Stimulated activated CD8-positive, alpha-beta memory T cell treated with anti-CD3 and anti-CD28 coated beads, Interleukin-2, amount 100 ng/mL, for 1 hour (primary cell): ENCODE measurements at places on chromosomes 6 and 20.

DNA sequence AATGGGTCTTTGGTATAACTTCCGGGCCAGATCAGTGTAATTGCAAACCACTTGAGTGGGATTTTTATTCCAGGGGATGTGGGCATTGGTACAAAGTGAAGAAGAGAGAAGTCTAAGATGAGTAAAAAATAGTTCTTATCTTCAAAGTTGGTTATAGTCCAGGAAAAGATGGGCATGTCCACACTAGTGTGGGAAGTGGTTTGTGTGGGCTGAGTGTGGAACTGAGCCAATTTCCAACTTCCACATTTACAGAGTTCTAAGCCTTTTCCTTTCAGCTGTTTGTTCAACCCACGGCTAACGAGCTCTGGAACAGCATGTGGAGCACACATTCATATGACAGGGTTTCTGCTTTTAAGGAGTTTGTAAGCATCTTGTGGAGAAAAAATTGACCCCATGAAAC, 72.3 kb upstream of the IFNGR1 start:
- no peak for DNase-seq

- no peak for DNase-seq
Measured at GRCh38 chr6:118354641-118355040, 193.5 kb upstream of the PLN start.

GRCh38 chr6:125987026-125987617, 782 bp downstream of the TRMT11 start:
- no peak for DNase-seq

DNA sequence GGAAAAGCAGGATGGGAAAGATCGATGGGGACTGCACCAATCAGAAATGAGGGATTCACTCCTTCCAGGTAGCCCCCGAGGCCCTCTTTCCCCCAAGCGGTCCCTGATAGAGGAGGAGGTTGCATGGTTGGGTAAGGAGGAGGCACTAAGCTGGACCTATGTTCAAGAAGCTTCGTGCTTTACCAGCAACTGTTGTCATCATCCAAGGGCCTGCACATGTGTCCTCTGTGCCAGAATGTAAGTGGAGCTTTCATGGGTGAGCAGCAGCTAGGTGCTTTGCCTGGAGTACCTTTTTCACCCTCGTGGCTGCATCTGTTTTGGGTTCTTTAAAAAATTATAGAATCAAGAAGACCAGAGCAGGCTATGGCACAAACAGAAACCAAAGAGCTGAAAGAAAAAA, 54.0 kb downstream of the GMPR start:
- no peak for DNase-seq

DNA sequence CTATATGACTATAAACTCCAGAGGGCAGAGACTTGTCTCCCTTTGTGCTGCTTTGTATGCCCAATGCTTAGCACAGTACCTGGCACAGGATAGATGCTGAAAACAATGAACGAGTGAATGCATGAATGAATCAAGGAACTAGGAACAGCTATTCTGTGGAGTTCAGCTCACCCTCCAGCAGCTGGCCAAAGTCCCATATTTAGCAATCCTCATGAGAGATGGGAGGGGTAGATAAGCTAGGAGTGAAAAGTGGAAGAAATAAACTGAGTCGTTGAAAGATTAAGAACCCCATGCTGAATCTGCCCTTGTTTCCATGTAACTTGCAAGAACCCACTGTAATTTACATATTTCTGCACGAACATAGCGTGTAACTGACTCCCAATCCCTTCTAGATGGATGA, 106.5 kb downstream of the MAFB start:
- DNase-seq = no peak

DNA sequence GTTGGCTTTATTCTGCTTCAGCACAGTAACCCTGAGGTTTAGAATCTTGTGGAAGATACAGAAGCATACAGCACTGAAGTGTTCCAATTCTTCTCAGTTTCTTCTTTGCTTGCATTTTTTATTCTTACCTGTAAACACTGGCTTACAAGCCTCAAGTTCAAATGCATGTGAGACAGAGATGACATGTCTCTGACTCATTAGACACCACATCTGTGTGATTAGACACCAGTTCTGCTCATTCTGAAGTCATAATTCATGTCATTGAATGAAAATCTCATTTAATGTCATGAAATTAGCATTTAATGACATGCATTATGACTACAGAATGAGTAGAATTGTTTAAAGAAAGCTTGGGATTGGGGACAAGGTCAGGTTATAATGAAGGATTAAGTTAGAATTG, 5.8 kb downstream of the GZF1 start:
- DNase-seq = no peak

- DNase-seq = no peak
Measured at GRCh38 chr6:25431306-25431974, 152.3 kb downstream of the CARMIL1 start.

- no peak for DNase-seq
Measured at GRCh38 chr6:126909493-126909892, 209.0 kb upstream of the RSPO3 start.

DNA sequence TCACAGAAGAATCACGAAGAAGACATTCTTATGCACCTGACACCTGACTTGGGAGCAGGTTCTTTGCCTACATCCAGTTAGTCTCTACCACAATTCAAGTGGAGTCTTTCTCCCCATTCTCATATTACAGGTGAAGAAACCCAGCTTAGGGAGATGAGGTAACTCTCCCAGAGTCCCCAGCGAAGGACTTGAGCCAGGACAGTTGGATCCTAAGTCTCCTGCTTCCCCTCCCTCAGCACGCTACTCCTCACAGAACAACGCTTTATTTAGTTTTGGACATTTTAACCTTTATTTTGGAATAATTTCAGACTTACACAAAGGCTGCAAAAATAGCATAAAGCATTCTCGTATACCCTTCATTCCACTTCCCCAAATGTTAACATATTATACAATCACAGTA, 824 bp upstream of the CSTL1 start:
- DNase-seq = no peak

DNA sequence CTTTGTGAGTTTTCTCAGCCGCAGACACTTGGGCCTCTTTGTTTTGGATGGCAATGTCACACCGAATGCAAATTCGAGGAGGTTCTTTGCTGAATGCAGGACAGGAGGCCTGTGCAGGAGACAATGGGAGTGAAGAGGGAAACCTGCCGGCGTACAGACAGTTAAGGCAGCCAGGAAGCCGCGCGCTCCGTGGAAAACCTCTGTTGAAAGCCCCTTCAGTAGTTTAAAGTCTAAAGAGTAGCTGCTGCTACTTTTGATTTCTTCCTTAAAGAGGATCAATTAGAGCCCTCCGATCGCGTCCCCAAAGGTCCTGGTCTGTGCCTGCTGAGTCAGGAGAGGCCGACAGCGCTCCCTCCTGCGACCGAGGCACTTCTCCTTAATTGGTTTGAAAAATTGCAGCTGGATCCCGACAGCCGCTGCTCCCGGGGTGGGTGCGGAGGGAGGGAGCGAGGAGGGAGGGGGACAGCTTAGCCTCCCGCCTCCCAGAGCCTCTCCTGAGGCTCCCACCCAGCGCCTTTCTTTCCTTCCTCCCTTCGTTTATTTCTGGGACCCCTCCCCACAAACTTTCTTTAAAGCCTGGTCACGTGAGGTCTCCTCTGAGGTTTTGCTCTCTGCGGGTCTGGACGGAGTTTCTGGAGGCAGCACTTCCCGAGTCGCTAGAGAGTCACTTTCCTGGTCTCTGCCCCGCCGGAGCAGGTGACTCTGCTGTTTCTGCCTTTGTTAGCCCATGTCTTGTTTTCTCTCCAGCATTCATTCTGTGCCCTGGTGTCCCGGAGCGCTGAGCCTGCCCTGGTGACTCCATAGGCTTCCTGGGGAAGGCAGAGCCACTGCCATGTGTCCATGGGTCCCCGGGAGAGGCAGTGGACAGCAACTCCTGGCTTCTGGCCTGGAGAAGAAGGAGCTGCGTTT, 22.3 kb upstream of the RPP40 start:
- no peak for DNase-seq

- no peak for DNase-seq
Measured at GRCh38 chr6:32112431-32112980, 3.4 kb upstream of the TNXB start.

DNA sequence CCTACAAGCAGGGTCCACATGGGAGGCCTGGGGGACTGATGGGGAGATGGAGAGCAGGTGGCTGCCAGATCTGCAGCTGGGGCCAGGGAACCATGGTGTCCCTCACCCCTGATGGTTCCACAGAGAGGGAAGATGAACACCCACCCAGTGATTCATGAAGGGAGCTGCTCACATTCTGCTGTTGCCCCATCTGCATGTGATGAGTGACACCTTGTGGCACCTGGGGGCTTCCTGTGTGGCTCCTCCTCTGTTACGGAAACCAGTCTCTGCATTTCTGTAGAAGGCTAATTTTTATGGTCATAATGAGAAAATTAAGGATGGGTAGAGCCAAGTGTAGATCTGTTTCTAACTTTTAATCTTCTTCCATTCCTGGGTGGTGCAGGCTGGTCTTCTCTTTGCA, 217.1 kb downstream of the SMOC2 start:
- DNase-seq = no peak

DNA sequence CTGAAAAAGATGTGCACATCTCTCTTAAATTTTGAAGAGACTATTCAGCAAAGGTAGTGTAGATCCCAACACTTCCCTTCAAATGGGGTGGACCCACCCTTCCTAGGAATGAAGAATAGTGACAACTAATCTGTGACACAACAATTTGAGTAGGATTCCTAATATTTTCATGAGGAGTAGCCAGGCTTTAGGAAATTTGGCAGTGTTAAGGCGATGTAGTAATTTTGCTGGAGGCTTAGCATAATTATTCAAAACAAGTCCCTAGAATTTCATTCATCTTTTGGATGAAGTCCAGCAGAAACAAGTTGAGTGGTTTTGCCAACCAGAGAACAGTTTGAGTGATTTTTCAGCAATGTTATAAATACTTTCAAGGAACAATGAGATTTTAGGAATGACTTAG, 52.4 kb downstream of the ELOVL4 start:
- no peak for DNase-seq

DNA sequence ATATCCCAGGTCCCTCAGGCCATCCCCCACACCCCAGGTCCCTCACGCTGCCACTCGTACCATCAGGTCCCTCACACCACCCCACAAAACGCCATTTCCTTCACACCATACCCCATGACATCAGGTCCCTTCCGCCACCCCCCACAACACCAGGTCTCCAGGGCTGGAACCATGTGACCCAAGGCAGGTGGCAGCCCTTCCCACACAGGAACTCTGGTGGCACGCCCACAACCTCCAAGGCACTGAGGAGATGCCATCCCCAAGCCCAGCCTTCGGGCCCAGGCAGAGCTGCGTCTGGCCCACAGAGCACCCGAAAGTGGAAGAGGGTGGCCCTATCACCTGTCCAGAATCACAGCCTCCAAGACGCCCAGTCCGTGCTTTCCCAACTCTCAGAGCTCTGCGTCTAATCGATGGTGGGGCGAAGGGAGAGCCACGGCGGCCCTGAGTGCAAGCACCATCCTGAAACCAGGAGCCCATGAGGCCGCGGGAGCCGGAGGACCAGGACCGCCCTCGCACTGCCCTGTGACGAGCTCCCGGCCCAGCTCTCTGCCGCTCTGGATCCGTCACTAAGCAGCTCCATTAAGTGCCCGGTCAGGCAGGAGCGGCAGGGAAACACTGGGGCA, 12.7 kb downstream of the TAF4 start:
- DNase-seq = no peak

DNA sequence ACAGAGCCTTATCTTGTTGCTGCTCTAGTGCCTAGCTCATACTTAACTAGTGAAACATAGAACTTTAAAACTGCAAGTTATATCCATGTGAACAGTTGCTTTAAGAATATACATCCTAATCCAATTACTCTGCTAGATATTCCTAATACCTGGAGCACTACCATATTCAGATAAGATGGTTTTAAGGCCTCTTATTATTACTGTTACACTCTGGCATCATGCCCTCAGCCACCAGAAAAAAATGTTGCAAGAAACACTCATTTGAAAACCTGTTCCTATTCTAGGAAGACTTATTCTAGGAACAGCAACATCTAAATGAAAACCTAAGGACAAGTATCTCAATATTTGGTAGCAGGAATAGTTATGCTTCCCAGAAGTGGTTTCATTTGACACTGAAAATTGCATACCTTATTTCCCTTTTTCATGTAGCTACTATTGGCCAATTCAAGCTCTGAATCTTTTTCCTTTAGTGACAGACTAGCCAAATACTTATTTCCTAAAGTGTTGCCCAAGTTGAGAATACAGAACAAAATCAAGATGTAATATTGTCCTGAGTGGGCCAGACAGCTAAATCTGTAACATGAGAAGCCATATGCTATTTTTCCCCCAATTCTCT, 4.8 kb upstream of the MTFR2 start:
- no peak for DNase-seq

- no peak for DNase-seq
Measured at GRCh38 chr6:169344750-169345065, 91.1 kb upstream of the THBS2 start.

DNA sequence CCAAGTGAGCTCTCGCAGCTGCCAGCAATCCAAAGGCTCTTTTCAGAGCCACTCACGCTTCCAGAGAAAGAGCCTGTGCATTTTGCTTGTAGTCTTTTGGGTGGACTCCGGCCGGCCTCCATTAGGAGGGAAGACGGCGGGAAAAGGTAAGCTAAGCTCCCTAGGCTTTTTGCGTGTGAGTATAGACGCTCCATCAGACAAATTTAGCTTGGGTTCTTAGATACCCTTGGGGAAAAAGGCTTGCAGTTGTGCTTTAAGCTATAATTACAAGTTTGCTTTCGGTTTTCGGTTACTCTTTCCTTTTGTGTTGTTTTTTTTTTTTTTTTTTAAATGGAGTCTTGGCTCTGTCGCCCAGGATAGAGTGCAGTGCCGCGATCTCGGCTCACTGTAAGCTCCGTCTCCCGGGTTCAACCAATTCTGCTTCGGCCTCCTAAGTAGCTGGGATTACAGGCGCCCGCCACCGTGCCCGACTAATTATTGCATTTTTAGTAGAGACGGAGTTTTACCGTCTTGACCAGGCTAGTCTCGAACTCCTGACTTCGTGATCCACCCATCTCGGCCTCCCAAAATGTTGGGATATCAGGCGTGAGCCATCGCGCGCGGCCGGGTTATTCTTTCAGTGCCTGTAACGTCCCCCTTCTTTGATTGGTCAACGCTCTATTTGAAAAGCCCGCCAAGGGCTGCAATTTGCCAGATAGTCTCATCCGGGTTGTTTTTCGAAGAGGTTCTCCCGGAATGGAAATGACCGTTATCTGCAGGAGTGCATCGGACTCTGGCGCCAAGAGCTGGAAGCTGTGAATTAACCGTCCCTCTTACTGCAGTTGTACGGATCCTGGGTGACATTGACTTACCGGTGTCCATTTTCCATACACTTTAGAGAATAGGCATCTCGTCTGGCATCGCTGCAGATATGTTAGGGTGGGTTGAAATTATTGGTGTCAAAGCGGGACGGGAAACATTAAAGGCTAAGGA, 18.1 kb downstream of the OR2B2 start:
- peak; percentile 51 for DNase-seq

DNA sequence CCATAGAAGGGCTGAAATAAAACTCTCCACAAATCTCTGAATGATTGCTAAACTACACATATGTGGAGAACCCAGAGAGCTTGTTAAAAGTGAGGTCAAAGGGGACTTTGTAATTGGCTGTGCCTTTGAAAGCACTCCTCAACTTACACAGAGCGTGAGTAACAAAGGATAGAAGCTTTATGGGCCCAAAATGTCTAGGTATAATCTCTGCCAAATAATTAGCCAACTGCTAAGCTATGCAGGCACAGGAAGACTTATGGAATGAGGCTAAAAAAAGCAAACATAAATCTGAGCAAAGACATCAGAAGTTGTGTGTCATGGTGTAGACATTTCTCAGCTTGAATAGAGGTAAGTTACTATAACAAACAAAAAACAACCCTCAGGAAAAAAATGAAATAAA, 23.3 kb upstream of the UST start:
- no peak for DNase-seq
